ENCODE measurements at places on chromosomes 7 and 10.

DNA sequence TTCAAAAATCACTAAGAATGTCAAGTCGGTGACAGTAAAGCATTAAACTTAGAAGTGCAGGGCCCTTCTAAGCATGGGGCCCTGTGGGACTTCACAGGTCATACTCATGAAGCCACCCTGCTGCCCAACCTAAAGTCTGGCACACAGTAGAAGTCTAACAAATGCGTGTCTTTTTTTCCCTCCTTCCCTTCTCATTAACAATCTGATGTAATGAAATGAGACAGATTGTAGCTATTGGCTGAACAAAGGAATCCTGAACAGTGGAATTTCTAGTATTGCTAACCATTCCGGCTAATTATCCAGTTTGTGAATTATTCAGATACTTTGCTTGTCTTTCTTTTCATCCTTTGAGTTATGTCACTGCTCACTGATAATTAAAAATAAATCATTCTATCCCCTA, 369.9 kb downstream of the WDR11 start:
- no peak for DNase-seq

- DNase-seq = no peak
Observed at GRCh38 chr7:150568714-150569113, 1.5 kb downstream of the GIMAP4 start.

DNA sequence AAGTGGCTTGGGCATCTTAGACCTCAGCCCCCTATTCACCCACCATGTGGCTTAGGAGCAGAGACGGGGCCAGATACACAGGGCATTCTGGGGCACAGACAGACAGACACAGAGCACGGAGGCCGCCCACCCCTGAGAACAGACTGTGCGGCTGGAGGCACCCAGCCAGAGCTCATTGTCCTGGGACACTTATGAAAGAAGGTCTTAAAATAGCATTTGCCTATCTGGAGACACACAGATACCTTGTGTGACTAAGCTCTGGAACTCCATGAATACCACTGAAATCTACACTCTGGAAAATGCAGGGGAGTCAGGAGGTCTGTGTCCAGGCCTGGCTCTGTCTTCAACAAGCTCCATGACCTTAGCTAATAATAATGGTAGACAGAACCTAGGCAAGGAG, 41.4 kb upstream of the ADO start:
- DNase-seq = no peak

GRCh38 chr7:17495655-17496394, 197.4 kb downstream of the AHR start:
- DNase-seq = no peak

DNA sequence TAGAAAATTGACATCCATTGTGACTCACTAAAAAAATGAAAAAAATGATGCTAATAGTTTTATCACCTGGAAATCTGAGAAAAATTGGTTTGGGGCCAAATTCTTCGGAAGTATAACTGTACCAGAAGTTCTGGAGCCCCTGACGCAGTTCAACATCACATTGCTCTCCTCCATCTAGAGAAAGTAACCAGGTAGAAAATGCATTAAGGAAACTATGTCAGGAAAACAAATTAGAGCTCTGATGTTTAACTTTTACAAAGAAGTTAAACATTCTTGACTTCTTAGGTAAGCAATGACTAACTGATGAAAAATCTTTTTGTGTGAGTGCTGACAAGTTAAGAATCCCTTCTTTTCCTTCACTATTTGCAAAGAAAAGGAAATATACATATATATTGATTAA, 61.1 kb upstream of the TMEM196 start:
- DNase-seq = no peak

DNA sequence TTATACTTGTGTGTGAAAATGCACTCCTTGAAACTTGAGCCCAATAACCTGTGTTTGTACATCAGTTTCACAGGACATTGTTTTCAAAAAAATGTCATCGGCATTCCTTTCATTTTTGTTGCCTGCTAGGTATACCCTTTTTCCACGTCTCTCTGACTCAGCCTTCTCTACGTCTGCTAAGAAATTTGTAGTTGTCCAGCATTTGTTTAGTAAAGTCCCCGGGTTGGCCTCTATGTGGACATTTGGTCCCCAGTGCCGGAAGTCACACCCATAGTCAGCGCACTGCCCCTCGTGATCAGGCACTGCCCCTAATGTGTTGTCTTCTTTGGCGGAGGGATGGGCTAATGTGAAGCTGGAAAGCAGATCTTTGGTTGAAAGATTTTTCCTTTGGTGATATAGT, 222.3 kb downstream of the LRMDA start:
- DNase-seq = no peak

- DNase-seq = no peak
Observed at GRCh38 chr10:54880996-54881395, 80.0 kb upstream of the PCDH15 start.

DNA sequence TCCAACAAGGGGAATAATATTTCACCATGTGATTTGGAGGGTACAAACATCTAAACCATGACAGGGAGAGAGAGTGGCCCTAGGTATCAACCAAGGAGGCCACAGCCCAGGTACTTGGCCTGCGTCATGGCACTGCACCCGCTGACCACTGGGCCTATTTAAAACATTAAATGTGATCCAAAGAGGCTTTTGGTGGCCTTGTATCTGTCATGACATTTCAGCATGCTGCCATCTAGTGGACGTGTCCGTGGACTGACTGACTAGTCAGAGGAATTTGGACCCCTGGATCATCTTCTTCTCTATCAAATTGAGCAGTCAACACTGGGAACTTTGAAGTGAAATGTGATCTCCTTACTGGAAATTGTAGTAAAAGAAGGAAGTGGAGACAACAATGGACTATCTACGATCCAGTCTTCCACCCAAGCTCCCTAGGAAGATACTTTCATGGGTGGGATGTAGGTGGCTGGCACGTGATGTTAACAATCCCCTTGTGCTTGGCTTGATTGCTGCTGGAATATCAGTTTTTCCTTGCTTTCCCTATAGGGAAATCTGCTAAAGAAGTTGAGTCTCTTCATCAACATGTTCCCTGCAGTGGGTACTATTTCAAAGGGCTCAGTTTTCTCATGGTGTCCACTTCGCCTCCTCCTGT, 24.6 kb upstream of the ITGA8 start:
- DNase-seq = no peak

GRCh38 chr7:34181271-34181958, 276.1 kb downstream of the BMPER start:
- DNase-seq = no peak

DNA sequence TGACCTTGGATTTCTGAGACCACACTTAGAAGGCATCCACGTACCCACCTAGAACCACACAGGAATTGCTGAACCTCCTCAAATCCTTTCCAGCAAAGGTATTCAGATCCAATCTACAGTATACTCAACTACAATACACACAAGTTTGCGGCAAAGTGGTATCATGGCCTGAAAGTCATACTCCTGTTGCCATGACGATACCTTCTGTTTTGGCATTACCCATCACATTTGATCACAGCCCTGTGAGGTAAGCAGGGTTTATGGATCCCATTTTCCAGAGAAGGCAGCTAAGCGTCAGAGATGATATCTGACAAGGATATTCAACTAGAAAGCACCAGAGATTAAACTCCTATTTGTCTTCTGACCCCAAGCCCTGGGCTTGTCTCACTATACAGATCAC, 32.8 kb downstream of the SGMS1 start:
- DNase-seq = no peak

DNA sequence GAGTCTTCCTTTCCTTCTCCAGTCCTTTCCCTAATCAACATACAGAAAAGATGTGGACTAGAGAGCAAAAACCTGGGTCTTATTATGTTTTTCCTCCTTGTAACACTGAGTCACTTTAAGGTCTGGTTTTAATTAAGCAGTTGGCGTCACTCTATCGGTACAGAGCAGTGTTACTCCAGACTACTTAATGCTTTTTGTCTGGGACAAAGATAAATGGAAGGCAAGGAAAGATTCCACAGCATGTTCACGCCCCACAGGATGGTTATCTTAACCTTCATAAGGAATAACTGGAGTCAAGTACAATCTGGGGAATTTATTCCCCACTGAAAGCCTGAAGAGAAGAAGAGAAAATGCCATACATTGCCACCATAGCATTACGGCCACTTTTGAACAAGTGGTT, 145.7 kb downstream of the ELAPOR2 start:
- no peak for DNase-seq
